ENCODE measurements at places on chromosomes 11 and 22. TPM values are rescaled to one million over a fixed set of nuclear protein-coding genes. Genes with fewer than 3 reads are reported as not detected.

The SHISAL1 gene
- not detected for total RNA-seq

The C2CD2L gene
- 28.5 TPM for total RNA-seq

The FOSL1 gene
- 5.0 TPM for total RNA-seq

The TMPRSS5 gene
- total RNA-seq, result 0.50 TPM

The OR51I1 gene
- not detected for total RNA-seq

The AGBL2 gene
- total RNA-seq, result 7.7 TPM
